ENCODE measurements at places on chromosomes 11 and 22.

DNA sequence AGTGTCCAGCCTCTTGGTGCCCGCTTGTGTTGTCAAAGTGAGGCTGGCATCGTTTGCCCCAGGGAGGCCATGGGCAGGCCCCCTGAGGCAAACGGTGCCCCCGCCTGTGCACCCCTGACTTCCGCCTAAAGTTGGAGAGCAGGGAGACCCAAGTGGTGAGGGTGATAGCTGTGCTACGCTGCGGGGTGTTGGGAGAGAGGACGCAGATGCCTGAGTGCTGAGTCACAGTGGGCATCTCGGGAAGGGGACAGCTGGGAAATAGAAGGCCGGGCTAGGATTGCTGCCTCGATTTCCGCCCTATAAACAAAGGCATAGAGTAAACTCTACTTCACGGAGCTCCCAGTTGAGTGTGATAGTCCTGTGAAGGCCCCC lies 5.8 kb downstream of the GRIK4 start:
- DNase-seq, result no peak

- no peak for DNase-seq
These were observed 1.4 kb upstream of the BATF2 start for GRCh38 chr11:64998141-64998540.

DNA sequence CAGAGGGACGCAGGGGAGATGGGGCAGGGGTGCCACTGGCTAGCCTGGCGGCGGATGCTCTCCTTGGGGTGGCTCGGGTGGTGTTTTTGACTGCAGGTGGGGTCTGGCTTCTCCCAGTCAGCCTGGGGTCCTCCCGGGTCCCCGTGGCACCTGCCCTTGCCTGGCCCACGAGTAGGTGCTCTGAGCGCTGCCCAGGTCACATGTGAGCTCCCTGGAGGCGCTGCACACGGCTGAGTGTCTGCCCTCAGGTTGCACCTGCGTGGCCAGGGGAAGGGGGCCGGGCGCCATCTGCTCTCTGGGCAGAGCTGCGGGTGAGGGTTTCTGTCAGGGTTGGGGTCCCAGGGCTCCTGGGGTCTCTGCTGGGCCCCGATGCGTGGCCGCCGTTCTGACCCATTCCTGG lies 5.2 kb downstream of the TSPAN4 start:
- no peak for DNase-seq

GRCh38 chr11:66119348-66120133 lies 49.5 kb downstream of the PACS1 start:
- DNase-seq, result no peak

DNA sequence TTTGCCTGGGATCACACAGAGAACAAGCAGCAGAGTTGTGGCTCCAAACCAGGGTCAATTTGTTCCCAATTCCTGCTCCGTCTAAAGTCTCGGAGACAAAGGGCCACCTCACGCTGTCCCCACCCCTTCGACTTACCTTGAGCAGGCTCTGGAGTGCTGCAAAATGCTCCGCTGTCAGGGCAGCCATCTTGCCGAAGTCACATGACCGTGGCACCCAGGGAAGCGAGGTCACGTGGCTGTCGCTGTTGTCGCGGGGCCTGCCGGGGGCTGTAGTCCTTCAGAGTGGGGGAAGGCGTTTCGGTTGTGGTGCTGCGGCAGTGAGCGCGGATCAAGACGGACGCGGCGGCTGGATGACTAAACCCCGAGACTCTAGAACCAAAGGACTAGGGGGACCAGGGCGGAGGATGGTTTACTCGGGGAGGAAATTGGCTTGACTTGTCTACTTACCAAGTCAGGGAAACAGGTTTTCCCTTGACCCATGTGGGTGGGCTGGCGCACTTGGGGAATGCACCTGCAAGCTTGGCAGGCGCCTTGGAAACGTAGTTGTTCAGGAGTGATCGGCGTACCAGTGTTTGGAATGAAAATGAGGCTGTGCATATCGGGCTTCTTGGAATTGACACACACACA lies at the start of gene COMMD9:
Gene COMMD9, minus strand, starts transcription at position 199 of the 627 bp plus-strand sequence. Its CDS starts 12 bp downstream, at position 187.
- DNase-seq, result peak; percentile 84

- no peak for DNase-seq
These were observed 31.4 kb downstream of the CREB3L1 start for GRCh38 chr11:46308631-46309419.

- no peak for DNase-seq
These were observed 492.6 kb downstream of the CNTN5 start for GRCh38 chr11:99513368-99513767.

DNA sequence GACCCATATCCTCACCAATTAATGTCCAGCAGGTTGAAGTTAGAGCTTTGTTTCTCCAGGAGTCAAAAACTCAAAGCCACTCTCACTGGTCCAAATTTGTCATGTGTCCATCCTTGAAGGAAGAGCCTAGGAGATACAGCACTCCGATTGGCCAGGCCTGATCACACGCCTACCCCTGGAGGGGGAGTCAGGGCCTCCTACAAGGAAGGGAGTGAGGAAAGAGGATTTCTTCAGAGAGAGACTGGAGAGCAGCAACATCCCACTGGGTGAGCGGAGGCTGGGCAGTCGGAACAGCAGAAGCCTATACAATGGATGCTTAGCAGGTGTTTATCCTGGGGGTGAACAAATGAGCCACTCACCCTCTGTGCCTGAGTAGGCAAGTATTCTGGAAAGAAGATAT lies 113.9 kb downstream of the TRIM29 start:
- no peak for DNase-seq

- no peak for DNase-seq
These were observed 5.9 kb downstream of the SYVN1 start for GRCh38 chr11:65128182-65129145.

DNA sequence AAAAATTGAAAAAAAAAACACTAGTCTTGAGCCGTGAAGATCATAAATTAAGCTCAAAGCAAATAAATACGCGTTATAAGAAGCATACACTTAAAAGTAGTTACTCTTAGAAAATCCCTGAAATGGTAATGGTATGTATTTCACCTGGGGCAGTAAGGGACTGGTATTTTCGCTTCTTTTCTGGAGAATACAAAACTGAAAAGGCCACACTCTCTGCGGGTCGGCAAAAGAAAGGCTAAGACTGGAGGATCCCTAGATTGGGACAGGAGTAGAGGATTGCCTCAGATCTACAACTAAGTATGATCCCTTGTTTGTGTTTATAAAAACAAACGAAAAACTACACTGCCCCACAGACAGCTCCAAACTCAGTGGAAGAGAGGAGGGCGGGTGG lies 617 bp downstream of the TSG101 start:
- no peak for DNase-seq

- no peak for DNase-seq
These were observed 21.2 kb upstream of the OR10W1 start for GRCh38 chr11:58289266-58289665.

DNA sequence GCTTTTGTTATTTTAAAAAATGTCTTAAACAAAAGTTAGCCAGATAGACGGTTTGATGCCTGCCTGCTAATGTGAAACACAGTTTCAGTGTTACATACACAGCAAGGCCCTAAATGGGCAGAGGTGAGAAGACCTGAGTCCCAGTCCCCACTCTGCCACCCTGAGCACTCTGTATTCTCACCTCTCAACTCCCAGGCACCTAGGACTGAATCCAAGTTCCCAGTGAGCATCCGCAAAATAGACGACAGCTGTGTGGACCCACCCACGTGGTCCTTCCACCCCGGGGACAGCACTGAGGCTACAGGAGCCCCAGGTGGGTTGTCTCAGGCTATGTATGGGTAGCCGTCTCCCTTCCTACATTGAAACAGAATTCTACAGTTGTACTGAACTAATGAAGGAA lies 111.5 kb downstream of the RPL27A start:
- DNase-seq, result no peak

- DNase-seq, result no peak
These were observed 290.7 kb downstream of the TBC1D22A start for GRCh38 chr22:47053013-47053725.

DNA sequence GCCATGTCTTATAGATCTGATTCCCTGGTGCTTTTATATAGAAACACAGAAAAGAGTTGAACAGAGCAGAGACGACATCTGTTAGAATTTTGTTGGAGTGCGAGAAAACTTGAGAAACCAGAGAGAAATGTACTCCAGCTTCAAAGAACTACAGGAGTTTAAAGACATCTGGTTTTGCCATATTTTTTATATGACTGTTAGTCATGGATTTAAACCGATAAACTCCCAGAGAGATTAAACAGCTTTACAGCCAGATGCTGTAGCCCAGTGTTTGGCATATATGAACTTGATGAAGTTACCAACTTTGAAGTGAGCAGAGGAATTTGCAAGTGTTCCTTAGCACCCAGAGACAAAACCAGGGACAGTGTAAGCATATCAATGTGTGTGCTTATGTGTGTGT lies 1083.1 kb downstream of the LRRC4C start:
- DNase-seq, result no peak

DNA sequence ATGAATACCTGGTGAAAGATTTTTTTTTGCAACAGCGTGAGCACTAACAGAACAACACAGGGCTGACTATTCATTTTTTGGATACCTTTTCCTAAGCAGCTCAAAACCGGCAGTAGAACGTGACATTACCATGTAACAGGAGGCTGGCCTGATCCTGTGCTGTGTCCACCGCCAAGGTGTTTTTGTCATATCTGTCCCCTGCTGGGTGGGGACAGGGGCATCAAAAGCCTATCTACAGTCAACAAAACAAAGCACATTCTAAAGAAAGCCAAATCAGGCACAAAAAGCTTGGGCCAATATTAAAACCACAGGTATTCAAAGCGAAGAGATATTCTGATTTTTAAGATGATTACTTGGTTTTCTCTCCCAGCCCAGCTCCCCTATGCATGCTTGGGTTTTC lies 151.2 kb downstream of the LRRC4C start:
- DNase-seq, result no peak

GRCh38 chr11:46127150-46127638 lies 5.9 kb upstream of the PHF21A start:
- DNase-seq, result no peak

GRCh38 chr11:11822946-11823345 lies 18.8 kb upstream of the USP47 start:
- no peak for DNase-seq

- DNase-seq, result no peak
These were observed at the start of gene BARX2 for GRCh38 chr11:129375751-129376657. Gene BARX2, plus strand, starts transcription at chr11:129375848. Its CDS starts 188 bp downstream, at chr11:129376036.

GRCh38 chr11:75535071-75535470 lies 9.3 kb upstream of the GDPD5 start:
- DNase-seq, result no peak

DNA sequence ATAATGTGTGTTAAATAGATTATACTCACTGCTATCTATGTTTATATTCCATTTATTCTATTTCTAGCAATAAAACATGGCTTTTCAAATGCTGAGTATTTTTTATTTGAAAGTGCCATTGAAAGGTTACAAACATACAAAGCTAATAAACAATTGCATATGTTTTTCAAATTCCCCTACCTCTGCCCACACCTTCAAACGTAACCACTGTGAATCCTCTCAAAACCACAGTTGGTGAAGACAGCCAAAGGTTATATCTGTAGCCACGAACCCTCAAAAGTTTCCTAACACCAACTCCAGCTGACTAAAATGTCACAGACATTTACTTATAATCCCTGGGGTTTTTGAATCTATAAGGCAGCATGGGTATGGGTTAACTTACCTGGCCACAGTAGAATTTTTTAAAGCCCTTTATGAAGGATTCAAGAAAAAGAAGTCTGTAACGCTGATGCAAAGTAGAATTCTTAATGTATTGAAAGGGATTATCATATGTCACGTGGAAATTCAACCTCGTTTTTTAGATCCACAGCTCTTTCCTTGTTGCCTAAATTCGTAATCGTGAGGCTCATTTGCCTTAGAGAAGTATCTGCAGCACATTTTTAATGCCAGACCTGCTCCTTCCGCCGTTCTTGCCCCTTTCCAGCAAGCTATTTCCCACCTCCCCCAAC lies 122.5 kb upstream of the ZC3H12C start:
- peak; percentile 26 for DNase-seq

DNA sequence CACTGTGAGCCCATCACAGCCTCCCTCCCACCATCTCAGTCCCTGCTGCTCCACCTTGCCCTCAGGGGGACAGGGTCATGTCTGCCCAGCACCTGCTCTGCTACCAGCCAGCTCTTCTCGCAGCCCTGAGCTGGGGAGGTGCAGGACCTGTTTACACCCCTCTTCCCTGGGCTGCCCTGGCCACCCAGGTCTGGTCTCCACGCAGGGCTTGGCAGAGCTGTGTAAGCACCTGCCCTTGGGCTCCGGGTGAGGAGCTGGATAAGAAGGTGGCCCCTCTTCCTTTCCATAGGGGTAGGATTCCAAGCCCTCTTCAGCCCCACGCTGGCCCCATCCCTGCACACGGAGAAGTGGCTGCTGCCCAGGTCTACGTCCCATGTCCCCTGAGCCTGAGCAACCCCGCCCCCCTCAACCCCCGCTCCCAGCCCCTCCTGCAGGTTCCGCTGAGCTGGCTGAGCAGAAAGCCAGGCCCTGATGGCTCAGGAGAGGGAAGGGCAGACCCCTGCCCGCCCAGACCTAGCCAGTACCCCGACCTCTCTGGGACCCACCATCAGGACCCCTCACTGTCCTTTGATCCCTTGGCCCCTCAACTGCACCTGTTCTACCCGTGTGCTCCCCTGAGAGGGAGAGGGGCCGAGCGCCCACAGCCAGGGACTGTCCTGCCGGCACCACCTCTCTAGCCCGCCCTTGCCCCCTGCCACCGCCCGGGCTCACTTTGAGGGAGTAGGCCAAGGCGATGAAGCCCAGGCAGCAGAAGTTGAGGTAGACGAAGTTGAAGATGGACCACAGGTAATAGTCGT lies 3.2 kb downstream of the IFITM10 start:
- DNase-seq, result no peak

DNA sequence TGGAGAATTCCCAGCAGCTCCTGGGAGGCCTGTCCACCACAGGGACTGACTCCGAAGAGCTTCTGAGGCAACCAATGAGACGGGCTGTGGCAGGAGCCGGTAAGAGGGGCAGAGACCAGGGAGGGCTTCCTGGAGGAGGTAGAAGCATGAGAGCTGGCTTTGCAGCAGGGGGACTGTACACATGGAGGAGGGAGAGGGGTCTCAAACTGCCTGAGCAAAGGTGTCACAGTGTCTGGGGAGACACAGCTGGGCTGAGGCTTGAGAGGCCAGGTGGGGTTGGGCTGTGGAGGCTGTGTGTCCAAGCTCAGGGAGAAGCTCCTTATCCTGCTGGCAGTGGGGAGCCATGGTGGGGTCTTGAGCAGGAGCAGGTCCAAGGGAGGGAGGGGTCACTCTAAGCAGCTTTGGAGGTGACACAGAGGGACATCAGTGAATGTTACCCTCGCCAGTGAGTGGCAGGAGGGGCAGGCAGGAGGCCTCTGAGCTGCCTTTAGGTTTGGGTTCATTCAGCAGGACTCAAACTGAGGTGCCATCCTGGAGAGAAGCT lies 4.6 kb upstream of the RHOD start:
- DNase-seq, result no peak

DNA sequence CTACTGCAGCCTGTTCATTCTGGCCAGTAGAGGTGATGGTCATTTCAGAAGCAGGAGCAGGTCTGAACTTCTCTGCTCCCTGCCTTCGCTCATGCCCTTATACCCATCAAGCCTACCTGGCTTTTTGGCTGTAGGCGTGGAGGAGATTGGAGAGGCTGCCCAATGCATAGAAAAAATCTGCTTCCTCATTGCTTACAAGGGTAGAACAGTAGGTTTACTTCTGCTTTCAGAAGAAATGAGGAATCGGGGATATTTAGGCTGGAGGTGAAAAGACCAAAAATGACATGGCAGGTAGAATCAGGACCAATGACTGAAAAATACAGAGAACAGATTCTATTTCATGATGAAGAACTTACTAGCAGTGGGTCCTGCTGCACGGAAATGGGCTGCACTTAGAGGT lies 72.9 kb upstream of the YWHAH start:
- DNase-seq, result no peak

Data from NCI-H1048 (cell line).